ENCODE measurements at places on chromosomes 6 and 20.

GRCh38 chr20:17545127-17545526 is 13.9 kb upstream of the BFSP1 start:
- DNase-seq, result no peak

GRCh38 chr20:54368570-54368969 is 106.8 kb upstream of the DOK5 start:
- no peak for DNase-seq

- no peak for DNase-seq
Observed at GRCh38 chr6:7550433-7550801, 8.9 kb downstream of the DSP start.

GRCh38 chr6:422433-423054 is 31.0 kb downstream of the IRF4 start:
- DNase-seq, result no peak

GRCh38 chr20:18377896-18378481 is 88.8 kb downstream of the DZANK1 start:
- no peak for DNase-seq

GRCh38 chr20:25257756-25258475 is 10.0 kb downstream of the PYGB start:
- DNase-seq, result no peak

- DNase-seq, result no peak
Observed at GRCh38 chr6:157487110-157487773, 106.3 kb downstream of the ZDHHC14 start.

- DNase-seq, result no peak
Observed at GRCh38 chr6:38213251-38213658, 393.7 kb downstream of the ZFAND3 start.

GRCh38 chr6:160022793-160023192 is 53.9 kb downstream of the IGF2R start:
- DNase-seq, result no peak

DNA sequence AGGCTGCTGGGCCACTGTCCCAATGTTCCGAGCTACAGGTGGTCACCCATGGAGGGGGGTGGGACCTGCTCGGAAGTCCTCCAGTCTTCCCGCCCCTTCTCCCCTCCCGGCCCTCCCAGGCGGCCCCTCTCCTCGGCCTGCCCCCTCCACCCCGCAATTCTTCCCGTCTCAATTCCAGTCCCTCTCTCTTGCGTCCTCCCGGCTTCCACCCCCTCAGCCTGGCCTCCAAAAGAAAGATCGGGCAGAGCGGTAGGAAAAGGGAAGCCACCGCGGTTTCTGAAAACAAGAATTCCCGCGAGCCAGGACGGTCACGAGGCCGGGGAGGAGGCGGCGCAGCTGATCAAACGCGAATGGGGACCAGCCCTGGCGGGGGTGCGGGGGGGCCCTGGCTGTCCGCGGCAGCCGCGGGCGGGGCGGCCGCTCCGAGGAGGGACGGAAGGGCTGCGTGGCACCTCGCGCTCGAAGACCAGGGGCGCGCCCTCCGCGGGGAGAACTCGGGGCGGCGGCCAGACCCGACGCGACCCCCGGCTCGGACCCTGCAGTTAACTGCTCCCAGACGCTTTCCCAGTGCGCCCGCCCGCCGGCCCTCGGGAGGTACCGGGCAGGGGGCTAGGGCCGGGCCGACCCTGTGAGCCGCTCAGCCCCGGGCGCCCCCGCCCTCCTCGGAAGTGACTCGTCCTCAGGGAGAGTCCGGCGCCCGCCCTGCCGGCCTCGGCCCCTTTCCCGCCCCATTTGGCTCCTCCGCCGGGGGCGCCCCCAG is 1.0 kb downstream of the PXDC1 start:
- peak; percentile 82 for DNase-seq

GRCh38 chr6:2582268-2582667 is 168.5 kb downstream of the MYLK4 start:
- no peak for DNase-seq

- no peak for DNase-seq
Observed at GRCh38 chr6:139821676-139822223, 447.3 kb upstream of the CITED2 start.

GRCh38 chr6:92763680-92764079 is 655.7 kb downstream of the EPHA7 start:
- DNase-seq, result no peak

- no peak for DNase-seq
Observed at GRCh38 chr20:2084703-2085102, 16.9 kb upstream of the STK35 start.

GRCh38 chr20:34720266-34720665 is 16.1 kb downstream of the TP53INP2 start:
- no peak for DNase-seq

Data from amygdala (tissue), 56 donors.